ENCODE measurements at places on chromosomes 6 and 20.

GRCh38 chr20:962683-963082 is 39.4 kb downstream of the RSPO4 start:
- no peak for DNase-seq

DNA sequence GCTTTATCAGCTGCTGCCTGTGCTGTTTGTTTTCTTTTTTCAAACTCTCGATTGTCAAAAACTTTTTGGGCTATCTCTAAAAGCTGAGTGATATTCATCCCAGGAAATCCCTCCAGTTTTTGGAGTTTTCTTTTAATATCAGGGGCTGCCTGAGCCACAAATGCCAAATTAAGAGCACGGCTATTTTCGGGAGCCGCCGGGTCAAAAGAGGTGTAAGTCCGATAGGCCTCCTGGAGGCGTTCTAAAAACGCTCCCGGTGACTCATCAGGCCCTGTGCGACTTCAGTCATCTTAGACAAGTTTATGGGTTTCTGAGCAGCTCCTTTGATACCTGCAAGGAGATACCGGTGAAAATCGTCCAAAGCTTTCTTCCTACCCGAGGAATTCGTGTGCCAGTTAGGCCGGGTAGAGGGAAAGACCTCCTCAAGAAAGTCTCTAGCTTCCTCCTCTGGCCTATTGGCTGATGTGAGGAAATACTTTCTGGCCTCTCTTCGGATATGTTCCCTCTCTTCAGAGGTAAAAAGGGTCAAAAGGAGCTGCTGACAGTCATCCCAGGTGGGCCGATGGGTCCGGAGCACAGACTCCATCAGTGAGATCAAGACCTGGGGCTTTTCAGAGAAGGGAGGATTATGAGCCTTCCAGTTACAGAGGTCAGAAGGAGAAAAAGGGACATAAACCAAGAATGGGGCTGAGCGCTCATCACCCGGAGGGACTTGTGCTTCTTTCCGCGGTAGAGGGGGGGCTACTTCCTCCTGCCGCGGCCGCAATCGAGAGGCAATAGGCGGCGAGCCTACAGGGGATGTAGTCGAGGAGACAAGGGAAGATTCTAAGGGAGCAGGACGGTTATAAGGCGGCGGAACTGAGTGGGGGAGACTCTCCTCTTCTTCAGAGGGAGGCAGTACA is 151.1 kb downstream of the TRIM27 start:
- no peak for DNase-seq

DNA sequence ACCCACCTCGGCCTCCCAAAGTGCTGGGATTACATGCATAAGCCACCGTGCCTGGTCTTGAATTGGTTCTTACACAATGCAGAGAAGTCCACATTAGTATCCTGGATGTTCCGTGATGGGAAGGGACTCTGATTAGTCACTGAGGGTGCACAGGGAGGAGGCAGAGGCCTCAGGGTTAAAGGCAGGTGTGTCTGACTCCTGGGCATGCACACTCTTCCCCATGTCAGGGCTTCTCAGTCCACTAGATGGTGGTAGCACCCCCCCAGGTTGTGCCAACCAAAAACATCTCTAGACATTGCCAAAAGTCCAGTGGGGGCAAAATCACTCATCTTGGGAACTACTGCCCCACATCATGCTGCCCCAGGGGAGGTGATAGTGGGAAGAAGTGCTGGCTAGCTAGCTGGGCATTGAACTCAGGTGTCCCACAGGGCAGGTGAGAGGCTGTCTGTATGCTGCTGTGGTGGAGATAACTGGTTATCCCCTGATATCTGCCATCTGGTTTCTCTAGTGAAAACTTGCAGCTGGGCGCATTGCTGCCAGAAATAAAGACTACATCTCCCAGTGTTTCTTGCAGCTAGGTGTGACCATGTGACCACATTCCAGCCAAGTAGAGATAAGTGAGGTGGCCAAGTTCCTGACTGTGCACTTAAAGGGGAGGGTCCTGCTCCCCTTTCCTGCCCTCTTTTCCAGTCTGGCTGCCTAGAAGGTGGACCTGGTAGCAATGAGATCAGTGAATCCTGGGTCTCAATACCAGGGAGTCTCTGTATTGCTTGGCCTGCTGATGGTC is 8.4 kb upstream of the NSFL1C start:
- no peak for DNase-seq

GRCh38 chr20:48286601-48287000 is 501.3 kb upstream of the SULF2 start:
- no peak for DNase-seq

DNA sequence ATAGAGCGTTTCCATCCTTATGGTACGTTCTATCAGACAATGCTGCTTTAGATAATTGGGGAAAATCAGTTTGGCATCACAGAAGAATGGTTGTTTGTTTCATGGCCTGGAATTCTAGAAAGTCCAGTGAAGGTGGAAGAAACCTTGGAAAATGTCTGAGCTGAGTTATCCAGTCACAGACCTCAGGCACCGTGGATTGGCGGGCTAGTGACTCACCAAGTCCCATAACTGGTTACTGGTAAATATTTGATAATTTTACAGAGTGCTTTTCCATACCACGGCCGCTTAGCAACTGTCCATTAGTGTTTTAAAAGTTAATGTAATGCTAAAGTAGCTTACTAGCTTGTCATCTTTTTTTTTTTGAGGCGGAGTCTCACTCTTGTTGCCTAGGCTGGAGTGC is 99.4 kb downstream of the SLC35B3 start:
- no peak for DNase-seq

DNA sequence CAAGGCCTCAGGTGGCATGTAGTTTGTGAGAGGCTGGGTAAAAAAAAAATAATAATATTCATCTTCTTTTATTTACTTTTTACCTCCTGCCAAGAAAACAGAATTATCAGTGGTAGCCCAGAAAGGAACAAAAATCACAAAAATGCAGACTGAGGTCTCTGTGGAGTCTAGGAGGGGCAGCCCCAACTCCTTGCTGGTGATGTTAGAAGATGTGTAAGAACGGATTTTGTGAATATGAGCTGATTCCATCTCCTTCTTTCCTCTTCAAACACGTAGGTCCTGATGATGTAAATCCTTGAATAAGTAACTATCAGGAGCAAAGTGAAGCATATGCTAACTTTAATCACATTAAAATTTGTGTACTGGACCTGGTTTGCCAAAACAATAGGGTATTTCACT is 226.8 kb downstream of the EYA4 start:
- no peak for DNase-seq

DNA sequence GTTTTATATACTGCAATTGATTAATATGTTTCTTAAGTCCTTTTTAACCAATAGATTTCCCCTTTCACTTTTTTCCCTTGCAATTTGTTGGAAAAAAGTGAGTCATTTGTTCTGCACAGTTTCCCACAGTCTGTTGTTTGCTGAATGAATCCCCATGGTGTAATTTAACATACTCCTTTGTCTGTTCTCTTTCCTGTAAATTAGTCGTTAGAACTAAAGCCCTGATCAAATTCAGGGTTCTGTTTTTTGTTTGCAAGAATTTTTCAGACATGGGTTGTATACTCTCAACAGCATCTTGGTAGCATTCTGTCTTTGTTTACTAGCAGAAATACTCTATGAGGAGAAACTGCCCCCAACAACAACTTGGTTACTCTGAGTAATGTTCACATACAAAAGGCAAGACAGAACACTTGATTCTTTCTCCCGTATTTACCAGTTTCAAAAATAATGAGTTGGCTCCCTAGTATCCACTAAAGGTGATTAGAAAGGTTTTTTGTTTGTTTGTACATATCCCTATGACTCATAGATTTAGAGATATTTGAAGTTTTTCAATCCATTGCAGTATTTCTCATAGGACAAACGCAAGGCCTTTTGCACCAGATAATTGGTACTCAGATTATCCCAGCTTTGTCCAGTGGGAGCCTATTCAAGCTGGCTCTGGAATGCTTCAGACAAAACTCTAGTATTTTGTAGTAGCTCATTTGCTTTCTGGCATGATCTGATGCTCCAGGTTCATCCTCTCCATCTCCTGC is 16.5 kb downstream of the BLOC1S5 start:
- no peak for DNase-seq

DNA sequence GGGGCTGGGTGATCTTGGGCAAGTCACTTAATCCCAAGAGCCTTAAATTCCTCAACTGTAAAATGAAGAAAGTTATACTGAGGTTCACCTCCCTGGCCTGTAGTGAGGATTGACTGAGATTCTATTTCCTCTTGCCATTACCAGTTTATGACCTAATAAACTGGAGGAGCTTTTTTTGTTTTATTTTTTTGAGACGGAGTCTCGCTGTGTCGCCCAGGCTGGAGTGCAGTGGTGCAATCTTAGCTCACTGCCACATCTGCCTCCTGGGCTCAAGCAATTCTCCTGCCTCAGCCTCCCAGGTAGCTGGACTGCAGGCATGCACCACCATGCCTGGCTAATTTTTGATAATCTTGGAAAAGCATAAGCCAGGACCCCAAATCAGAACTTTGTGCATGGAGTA is 161.4 kb upstream of the SNX9 start:
- no peak for DNase-seq

DNA sequence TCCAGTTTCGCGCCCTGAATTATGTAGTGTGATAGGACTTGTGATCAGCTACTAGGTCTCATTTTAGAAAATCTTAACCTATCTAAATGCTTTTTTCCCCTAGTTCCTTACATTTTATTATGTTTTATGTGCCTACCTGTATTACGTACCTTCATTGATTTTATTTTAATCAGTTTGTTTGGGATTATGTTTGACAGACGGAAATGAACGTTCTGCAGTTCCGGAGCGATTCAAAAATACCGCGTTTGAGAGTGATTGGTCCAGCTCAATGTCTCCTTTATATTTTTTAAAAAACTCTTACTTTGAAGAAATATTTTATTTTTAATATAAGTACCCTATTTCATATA is 114.3 kb upstream of the BTN3A2 start:
- no peak for DNase-seq

All from upper lobe of left lung (tissue), 6 donors.